Kidney tubule cell (primary cell): ENCODE measurements at places on chromosomes 7 and 10.

DNA sequence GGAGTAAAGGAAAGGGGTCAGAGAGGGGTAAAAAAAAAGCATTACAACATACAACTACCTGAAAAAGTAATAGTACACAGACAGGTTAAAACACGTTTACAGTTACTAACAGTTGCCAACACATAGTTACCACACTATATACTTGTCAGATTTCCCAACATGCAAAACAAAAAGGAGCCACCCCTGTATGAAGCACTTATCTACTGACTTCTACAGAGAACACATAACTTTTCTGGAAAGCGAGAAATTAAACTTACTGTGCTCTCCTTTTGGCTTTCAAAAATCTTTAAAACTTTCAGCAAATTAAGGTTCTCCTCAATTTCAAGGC, 2.1 kb downstream of the ABI1 start:
- DNase-seq: no peak

DNA sequence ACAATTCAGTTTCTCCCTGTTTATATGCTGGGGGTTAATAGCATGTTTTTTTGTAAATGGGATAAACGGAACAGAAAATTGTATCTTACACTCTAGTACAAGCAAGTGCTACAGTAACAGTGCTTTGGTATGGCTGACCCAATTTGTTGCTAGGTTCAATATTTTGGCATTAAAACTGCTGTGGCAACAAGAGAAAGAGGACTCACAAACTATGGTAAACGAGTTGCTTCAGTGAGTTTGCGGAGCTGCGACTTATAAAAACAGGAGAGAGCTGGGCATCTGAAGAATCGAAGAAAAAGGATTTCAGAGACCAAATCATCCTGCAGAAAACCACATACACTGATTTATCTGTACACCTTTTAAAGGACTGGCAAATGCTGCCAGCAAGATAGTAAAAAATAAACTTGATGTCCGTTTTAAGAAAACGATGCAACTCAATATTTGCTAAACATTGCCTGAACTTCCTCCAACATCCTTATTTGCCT, 2.2 kb downstream of the GLUD1 start:
- DNase-seq: peak; percentile 63

DNA sequence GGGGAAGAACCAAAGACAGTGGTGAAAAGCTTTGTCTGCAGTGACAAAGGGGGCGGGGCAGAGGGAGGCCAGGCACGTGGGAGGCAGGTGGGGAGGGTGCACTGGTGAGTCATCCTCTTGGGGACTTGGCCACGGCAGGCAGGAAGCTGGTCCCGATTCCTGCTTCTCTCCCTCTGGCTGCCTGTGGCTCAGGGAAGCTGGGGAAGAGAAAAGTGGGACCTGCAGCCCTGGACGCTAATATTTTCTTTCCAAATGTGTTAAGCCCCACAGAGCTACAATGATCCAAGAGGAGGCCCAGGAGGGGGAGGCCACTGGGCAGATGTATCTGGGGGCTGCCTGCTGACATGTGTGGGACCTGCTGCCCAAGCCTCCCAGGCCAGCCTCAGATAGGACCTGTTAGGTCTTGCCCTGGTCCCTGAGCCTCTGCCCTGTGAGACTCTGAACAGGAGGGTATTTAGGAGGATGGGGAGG, 231.8 kb downstream of the KCNMA1 start:
- DNase-seq: peak; percentile 88

DNA sequence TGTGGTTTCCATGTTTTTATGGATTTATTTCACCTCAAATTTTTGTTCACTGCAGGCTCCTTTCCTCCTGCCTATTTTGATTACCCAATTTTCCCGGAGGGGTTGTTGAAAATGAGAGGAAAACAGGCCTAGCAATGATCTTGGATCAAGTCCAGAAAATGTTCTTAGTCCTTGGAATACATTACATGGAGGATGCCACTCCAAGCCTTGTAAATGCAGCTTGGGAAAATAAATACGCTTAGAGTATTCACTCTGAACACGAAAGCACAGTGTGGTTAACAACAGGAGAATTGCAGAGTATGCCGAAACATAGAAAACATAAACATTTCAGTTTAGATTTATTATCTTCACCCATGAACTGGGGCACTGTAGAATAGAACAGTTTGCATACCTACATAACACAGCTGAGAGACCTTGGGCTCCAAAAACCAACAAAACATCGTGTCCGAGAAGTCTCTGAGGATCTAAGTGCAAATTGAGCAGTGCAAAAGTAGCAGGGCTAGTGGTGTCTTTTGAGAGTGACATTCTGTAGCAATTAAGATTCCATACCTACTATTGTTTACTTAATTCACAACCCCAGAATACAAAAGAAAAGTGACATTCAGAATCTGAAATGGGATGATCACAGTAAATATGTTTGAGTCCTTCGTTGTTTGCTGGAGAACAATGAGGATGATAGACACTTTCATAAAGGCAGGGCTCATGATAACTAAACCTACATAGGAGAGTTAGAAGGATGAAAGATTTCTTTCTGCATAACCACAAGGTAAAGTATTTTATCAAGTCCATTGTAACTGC, 7.6 kb upstream of the CD36 start:
- no peak for DNase-seq

GRCh38 chr10:86367152-86367951, 757 bp upstream of the GRID1 start:
- DNase-seq: no peak

DNA sequence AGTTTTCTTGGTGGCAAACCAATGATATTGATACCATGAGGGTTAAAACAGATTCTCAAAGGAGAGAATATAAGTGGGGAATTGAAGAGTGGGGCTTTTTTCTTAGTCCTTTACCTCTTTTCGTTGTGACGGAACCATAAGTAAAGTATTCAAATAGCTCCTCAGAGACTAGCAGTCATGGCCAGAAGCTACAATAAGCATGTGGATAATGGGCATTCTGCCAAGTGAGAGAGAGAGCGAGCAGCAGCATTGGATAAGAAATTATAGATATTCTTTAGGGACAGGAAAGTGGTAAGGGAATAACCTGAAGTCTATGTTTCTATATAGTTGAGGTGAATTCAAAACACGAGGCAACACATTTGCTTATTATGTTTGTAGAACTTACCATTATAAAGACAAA, 235.1 kb downstream of the SEMA3E start:
- no peak for DNase-seq

- no peak for DNase-seq
Observed at GRCh38 chr7:81002421-81002820, 83.6 kb upstream of the SEMA3C start.

GRCh38 chr7:41754046-41754445, 51.2 kb upstream of the INHBA start:
- peak; percentile 8 for DNase-seq

DNA sequence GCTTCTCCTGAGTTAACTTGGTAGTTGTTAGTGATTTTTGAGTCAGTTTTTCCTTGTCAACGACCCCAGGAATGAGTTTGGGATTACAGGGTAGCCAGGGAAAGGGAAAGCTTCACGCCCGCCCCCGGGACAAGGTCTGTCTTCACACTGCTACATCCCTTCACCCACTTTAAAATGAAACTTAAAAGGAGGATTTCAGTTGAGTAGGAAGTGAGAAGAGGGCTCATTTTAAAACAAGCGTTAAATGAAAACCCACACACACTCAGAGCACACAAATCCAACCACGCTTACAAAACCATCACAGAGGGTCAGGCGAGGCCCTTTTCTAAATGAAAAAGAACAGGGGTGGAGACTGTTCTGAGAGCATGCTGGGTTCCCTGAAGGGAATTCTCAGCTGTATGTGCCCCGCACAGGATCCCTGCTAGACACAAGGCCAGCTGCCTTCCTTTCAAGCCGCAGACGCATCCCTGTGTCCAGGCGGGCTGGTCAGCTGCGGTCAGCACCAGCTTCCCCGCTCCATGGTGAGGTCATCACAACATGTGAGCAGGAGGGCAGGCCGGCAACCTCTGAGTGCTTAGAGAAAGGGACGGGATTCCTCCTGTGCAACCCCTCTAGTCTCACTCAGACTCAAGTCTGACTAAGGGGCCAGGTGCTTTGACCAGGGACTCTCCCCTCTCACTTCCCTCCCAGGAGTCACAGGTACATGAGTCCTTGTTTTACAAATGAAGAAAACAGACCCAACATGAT, 111.8 kb downstream of the EGFR start:
- DNase-seq: peak; percentile 95

DNA sequence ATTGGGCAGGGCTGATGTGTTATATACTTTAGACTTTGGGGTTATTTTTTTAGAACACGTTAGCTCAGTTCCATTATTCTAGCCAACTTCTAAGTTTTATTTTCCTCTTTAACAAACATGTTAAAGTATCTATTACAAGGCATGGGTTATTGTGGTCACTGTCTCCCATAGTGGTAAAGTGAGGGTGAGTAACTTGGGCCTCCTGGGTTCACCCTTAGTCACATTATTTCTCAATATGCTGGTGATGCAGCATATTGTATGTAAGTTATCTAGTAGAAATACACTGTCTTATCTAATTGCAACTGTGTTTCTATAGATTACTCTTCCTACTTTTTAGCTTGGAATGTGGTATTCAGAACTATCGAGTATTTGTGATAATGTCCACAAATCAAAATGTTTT, 65.9 kb downstream of the BBS9 start:
- DNase-seq: peak; percentile 53

DNA sequence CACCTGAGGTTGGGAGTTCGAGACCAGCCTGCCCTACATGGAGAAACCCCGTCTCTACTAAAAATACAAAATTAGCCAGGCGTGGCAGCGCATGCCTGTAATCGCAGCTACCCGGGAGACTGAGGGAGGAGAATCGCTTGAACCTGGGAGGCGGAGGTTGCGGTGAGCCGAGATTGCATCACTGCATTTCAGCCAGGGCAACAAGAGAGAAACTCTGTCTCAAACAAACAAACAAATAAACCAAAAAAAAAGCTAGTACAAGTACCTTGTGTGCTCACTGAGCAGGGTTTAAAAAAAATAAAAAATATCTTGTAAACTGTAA, 11.2 kb upstream of the SPOCK2 start:
- DNase-seq: no peak

GRCh38 chr10:28214219-28214618, 88.6 kb downstream of the MPP7 start:
- no peak for DNase-seq

- peak; percentile 60 for DNase-seq
Observed at GRCh38 chr10:76311752-76312636, 880.6 kb downstream of the LRMDA start.

- no peak for DNase-seq
Observed at GRCh38 chr7:158138329-158138597, 449.4 kb downstream of the PTPRN2 start.

GRCh38 chr7:418636-419280, 100.9 kb downstream of the PDGFA start:
- DNase-seq: no peak

DNA sequence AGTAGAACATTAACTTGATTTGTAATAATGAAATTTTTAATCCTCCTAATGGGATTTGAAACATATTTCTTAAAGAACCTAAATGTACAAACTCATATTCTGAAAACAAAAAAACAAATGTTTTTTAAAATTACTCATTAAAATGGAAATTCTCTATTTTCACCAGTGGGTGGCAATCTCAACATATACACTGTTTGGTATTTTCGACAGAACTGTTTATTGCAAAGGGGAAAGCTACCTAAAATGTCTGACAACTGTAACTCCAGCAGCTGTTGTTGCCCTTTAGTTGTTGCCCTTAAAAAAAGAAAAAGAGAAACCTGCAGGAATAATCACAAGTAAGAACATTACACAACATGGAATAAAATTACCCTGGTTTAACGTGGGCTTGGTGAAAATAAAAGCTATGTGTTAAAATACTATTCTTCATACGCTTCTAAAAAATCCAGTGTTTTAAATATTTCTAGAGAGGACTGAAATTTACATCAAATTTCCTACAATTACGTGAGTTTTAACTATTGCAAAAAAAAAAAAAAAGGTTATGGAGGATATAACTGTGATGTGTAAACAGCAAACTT, 54.5 kb downstream of the COL1A2 start:
- peak; percentile 60 for DNase-seq

DNA sequence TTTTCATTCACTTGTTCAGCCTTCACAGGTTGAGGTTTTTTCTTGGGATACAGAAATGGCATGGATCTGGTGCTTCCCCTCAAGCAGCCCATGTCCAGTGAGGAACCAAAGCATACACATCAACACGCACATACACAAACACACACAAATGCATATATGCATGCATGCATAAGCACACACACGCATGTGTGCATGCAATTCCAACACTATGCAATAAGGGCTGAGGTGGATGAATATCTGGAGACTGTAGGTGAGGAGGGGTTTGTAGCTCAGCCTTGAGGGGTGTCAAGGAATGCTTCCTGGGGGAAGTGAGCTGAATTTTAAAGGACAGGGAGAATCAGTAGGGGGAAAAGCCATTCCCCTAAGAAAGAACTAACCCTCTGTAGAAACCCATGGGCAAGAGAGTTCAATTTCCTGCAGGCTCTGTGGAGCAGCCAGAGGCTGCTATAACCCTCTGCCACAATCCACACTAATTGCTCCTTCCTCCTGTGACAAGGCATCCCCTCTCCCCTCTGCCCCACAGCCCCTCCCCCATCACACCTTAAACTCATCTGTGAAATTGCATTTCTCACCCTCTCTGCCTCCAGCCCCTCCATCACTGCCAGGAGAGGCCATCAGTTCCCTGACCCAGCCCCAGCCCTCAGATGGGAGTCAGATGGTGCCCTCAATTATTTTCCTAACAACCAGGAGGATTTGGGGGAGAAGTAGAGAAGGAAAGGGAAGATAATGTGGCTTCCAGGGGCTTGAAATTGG, 316.4 kb downstream of the RPS24 start:
- no peak for DNase-seq

DNA sequence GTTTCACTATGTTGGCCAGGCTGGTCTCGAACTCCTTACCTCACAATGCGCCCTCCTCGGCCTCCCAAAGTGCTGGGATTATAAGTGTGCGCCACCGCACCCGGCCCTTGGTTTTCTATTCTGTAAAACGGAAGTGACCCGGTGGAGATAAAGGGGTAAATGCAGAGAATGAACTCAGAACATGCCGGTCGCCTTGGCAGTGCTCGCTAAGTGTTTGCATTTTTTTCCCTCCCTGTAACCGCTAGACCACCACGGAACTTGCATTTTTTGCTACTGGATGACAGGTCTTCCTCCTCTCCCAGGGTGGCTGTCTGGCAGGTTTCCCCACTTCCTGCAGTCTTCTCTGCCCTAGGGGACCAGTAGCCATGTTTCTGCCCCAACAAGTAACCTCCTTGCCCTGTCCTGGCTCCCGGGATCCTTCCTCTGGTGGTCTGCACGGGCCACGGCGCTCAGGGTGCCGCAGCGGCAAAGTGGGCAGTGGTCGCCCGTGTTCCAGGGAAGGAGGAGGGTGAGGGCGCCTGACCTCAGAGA, 18.8 kb upstream of the GNA12 start:
- no peak for DNase-seq

- DNase-seq: no peak
Observed at GRCh38 chr10:1255600-1256431, 199.6 kb downstream of the WDR37 start.

GRCh38 chr10:98916526-98917125, 319.0 kb downstream of the HPSE2 start:
- no peak for DNase-seq

- peak; percentile 49 for DNase-seq
Observed at GRCh38 chr10:52226197-52226847, 87.8 kb upstream of the DKK1 start.

- DNase-seq: no peak
Observed at GRCh38 chr7:131218727-131219128, 108.9 kb upstream of the MKLN1 start.

GRCh38 chr7:121909716-121910345, 36.9 kb downstream of the PTPRZ1 start:
- DNase-seq: no peak
